Stimulated activated CD4-positive, alpha-beta T cell treated with anti-CD3 and anti-CD28 coated beads, Interleukin-4, amount 100 ng/mL, for 4 hours (primary cell): ENCODE measurements at places on chromosomes 11 and 22.

DNA sequence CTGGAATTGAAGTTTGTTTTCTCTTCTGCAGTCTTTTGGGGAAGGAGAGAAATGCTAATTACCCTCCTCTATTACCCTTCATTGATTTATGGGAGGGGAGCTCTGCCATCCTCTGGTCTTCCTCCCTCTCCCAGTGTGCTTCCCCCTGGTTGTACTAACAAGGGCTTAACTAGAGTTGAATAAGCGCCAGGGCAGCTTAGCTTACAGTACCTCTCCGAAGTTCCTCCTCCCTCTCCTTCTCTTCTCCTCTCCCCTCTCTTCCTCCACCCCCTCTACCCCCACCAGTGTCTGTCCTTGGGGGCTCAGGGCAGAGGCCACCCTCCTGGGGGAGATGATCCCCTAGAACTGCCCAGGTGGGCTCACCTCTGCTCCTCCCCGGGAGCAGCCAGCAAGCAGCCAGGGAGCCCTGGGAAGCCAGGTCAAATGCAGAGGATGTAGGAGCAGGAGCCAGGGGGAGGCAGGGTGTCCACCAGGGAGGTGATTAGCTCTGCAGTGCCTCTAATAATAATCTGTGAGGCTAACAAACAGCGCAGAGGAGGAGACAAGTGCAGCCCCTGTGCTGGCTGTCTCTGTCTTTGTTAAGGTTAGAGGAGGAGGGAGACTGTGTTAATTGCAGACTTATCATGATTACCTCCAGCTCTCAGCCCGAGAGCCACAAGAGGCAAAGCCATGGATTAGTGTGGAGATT is 191.6 kb upstream of the CADM1 start:
- DNase-seq = no peak

DNA sequence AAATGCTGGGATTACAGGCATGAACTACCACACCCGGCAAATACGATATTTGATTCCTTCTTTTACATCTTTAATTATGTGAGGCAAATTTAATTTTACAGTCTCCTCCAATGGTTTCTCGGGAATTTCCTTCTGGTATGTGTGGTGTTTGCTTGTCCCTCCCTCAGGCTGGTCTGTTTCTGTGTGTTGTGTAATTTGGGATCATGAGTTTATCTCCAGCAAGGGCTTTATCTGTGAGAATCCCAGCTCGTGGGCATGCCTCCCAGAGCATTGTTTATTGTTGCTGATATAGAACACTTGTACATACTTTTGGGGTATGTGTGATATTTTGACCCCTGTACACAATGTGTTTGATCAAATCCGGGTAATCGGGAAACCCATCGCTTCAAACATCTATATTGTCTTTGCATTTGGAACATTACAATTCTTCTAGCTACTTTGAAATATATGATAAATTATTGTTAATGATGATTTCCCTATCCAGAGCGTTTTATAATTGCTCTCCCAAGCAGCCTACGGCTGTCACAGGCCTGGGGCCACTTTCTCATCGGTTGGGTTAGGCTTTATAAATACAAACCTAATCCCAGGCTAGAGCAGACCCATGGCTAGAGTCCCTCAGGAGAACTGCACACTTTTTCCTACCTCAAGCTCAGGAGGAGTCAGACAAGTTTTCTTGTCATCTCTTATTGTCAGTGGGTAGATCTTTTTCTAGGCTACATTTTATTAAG is 15.0 kb upstream of the PRR5 start:
- DNase-seq = no peak

GRCh38 chr11:69711822-69712801 is 8.3 kb upstream of the FGF19 start:
- no peak for DNase-seq

DNA sequence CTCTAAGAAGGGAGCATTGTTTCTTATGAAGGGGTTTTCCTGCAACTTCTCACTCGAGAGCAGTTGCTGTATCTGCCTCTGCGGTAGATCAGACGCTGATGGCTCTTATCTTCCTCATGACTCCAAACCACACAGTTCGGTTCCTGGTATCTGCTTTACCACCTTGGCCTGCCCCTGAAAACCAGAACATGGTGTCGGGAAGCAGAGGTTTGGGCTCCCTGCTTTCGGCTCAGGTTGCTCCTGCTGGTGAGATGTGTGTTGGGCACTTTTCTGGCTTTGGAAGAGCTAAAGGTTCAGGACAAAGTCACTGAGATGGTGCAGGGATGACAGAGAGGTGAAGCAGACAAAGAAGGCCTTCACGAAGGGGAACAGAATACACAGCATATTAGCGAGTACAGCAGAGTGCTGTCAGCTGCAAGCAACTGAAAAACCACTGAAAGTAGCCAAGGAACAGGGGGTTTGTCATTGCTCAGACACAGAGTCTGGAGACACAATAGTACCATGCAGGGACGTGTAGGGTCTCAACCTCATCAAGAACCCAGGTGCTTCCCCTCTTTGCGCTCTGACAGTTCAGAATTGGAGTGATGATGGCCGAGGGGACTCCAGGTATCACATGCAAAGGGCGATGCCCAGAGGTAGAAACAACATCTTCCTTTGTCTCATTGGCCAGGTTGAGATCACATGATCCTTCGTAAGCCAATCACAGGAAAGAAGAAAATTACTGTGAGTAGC is 11.9 kb upstream of the CSF2RB start:
- no peak for DNase-seq

GRCh38 chr11:67420147-67420645 is 4.7 kb downstream of the CARNS1 start:
- no peak for DNase-seq

DNA sequence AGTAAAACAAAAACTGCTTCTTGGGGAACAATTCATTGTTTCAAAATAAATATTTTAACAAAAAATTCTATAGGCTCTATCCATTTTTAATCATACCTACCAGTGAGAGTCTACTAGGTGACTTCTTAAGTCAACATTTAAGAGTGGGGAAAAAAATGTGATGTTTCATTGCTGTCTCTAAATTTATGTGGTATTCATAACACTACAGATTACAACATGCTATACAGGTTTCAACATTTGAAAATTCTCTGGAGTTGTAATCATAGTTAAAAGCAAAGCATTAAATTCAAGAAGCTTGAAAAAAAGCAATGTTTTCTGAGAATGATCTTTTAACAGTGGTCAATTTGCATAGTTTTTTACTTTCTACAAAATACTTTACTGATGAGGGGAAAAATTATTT is 18.3 kb downstream of the SBF2 start:
- no peak for DNase-seq

DNA sequence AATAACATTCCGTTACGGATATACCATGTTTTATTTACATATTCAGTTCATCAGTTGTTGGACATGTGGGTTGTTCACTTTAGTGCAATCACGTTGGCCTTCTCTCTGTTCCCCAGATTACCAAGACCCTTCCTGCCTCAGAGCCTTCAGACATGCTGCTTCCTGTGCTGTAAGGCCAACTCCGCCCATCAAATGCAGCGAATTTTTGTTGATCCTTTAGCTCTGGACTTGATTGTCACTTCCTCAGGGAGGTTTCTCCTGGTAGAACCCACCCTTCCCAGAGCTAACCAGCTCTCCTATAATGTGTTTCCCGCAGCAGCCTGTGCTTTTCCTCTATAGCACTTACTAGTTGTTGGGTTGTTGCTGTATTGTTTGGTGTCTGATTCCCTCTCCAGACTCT is 39.4 kb downstream of the SWAP70 start:
- DNase-seq = no peak

DNA sequence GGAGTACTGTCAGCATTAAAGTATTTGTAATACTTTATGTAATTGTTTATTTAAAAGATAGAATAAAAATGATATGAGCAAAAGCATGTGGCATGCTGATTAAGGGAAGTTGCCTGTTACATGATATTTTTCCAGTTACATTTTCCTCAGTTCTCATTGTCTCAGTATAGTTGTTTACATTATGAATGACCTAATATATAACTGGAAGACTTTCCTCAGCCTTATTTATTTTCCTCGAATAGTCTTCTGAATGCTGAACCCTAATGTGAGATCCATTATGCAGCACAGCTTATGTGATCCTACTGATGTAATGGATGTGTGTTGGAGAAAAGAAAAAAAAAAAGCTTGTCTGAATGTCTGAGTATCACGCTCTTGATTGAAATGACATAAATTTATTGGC is 95.5 kb downstream of the LUZP2 start:
- no peak for DNase-seq

- no peak for DNase-seq
Measured at GRCh38 chr11:96798445-96798844, 408.6 kb downstream of the JRKL start.

- DNase-seq = no peak
Measured at GRCh38 chr11:36485298-36486002, 24.6 kb downstream of the TRAF6 start.

DNA sequence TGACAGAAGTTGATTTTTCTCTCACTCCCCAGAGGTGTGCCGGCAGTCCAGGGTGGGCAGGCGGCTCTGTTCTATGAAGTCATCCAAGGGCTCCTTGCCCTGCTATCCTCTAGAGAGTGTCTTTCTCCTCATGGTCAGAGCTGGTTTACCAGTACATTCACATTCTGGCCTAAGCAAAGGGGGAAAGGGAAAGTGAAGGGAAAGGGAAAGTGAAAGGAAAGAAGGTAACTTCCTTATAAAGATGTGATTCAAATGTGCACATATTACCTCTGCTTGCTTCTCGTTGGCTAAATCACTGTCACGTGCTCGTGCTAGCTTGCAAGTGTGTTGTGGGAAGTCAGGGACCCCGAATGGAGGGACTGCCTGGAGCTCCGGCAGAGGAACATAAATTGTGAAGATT is 2.9 kb upstream of the HTATIP2 start:
- no peak for DNase-seq

DNA sequence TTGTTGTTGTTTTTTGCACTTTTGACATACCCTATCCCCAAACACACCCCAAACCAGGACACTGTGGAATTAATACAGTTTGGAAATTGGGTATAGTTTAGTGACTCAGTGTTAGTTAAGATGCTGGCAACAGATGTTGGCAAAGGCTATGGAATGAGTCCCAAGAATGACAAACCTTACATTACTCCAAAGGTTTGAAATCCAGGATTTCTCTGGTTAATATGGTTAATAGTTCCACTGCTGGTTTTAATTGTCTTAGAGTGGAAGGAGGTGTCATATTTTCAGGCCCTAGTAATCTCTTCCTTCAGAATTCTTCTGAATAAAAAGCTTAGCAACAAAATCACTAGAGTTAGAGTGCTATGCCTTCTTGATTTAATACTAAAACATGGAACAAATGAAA is 775 bp downstream of the LPXN start:
- DNase-seq = no peak

DNA sequence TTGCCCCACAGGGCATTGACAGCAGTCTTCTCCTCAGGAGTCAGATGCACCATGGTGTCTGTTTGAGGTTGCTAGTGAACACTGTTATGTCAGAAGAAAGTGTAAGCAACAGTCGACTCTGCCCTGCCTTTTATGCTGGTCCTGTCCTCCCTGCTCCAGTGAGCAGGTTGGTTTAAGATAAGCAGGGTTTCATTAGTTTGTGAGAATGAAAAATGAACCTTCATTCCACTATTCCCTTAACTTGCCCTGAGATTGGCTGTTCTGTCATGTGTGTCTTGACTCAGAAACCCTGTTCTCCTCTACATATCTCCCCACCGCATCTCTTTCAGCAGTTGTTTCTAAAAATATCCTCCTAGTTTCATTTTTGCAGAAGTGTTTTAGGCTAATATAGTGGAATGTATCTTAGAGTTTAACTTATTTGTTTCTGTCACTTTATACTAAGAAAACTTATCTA is at the start of gene HBD:
HBD (minus strand) TSS at position 103 of the 454 bp plus-strand sequence; CDS start at position 53, 50 bp downstream.
- no peak for DNase-seq

DNA sequence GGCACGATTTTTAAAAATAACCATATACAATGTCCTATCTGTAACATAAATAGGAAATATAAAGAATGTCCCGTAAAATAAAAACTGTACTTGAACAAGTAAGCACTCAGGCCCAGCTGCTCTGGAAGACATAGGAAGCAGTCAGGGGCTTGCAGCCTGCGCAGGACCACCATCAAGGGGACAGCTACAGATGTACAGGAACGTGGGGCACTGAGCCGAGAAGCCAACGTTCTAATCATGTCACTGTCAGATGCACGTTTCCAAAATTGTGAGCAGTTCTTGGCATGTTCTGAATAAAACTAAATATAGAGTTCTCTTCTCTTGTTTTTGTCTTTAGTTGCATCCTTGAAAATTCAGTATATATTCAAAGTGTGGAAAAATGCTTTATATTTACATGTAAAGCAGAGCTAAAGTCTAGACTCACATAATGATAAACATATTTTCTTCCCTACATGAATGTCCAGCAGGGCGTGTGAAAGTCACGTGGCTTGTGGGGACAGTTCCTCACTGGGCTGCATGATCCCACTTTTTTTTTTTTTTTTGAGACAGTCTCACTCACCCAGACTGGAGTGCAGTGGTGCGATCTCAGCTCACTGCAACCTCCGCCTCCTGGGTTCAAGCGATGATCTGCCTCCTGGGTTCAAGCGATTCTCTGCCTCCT is 28.4 kb upstream of the TSPAN18 start:
- no peak for DNase-seq

GRCh38 chr22:33746501-33746928 is 173.8 kb downstream of the LARGE1 start:
- no peak for DNase-seq

GRCh38 chr11:69030301-69030700 is 17.3 kb upstream of the MRGPRF start:
- no peak for DNase-seq

- DNase-seq = peak; percentile 36
Measured at GRCh38 chr11:72831521-72832300, 17.5 kb downstream of the ATG16L2 start.

DNA sequence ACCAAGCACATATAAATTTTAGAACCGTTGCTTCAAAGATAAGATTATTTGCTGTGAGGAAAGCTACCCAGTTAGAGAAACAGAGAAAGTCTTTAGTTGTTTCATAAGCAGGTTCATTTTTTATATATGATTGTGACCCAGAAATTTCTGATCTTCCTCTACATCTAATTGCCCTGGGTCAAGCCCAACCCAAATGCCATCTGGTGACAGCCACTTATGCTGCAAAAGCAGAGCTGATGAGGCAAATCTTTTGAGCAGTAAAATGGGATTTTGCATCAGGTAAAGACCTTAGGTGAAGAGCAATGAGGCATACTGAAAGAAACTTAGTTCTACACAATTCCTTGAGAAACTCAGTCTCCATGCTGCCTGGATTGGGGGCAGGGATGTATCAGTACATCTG is 28.0 kb downstream of the SYT9 start:
- DNase-seq = no peak

DNA sequence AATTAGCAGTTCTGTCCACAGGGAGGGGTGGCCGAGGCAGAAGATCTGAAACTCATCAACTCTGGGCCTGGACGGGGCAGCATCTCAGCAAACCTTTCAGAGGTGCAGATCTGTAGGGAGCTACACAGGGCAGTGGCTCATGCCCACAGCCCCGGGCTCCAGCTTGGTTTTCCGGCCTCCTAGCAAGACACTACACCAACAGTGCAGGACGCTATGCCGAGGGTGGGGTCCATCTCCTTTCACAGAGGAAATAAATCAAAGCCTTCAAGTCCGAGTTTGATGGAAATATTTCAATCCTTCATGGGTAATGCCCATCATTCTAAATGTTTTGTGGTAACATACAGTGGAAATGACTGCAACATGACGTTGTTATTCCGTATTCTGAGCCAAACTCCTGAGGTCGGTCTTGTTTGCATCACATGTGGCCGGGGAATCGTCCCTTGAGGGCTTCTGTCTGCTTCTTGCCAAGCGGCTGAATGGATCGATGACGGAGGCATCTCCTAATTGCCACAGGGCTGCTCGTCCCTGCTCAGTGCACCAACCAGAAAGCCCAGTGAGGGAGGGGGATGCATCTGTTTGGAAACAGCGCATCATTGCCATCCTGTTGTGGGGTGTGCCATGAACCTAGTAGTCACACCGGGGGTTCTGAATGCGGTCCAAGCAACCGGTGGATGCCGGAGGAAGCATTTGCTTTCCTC is 30.0 kb downstream of the LINC01488 start:
- DNase-seq = no peak
